Activated T-helper 1 cell treated with anti-CD3 and anti-CD28 coated beads, Interleukin-2, amount 50 U/mL, for 16 hours (primary cell): ENCODE measurements at places on chromosomes 7 and 10.

- no peak for DNase-seq
Observed at GRCh38 chr10:97003151-97003803, 171.2 kb downstream of the LCOR start.

DNA sequence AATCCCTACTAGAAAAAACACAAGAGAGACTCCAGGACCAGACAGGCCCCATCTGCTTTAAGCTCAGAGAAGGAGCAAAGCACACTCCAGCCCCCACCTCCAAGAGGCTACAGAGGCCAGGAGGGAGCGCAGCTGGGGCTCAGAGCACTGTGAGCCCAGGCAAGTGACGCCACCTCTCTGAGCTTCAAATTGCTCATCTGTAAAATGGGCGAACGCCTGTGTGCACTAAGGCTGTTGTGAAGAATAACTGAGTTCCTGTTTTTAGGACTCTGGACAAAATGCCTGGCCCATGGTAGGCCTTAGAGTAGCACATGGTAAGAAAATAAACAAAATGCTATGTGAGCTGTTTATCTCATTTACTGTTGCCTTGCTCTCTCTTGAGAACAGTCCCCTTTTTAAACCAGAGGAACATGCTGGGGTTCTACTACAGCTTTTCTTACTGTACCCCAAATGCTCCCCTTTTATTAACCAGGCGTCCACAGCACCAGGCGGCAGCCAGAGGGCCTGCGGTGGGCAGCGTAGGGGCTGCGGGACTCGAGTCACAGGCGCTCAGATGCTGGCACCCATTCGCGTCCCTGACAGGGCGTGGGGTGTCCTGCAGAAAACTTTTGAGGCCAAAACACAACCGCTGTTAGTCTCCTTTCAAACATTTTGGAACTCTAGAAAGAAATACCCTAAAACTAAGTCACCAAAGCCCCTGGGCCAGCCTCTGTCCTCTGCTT, 103.8 kb downstream of the TAX1BP1 start:
- no peak for DNase-seq

- no peak for DNase-seq
Observed at GRCh38 chr10:90318659-90319058, 539.2 kb downstream of the HTR7 start.

DNA sequence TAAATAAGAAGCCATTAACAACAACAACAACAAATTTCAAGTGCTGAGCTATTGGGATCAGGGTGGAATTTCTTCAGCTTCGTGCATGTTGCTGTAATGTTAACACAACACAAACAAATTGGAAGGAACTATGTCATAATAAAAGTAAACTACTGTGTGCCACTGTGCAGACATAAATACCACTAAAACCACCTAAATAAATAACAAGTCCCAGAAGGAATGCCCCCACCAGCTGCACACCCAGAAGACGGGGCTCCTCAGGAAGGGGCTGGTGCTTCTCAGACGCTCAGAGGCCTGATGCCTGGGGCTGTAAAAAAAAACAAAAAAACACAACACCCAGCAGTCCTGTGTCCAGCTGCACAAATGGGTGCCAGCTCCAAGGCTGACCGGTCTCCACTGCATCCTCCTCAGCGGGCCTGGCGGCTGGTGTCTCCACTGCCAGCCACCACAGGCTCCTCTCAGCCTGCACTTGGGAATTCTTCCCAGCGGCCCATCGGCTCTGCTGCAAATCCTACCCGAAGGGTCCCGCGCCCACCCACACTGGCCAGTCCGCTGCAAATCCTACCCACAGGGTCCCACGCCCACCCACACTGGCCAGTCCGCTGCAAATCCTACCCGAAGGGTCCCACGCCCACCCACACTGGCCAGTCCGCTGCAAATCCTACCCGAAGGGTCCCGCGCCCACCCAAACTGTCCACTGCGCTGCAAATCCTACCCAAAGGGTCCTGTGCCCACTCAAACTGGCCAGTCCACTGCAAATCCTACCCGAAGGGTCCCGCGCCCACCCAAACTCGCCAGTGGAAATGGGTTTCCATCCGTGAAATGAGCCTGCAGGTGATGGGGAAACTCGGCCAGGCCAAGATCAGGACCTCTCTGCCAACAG, 35.8 kb upstream of the DNAAF5 start:
- DNase-seq: no peak

- no peak for DNase-seq
Observed at GRCh38 chr7:12851841-12852240, 164.4 kb downstream of the ARL4A start.

GRCh38 chr7:1251796-1252539, 19.3 kb downstream of the UNCX start:
- DNase-seq: no peak

DNA sequence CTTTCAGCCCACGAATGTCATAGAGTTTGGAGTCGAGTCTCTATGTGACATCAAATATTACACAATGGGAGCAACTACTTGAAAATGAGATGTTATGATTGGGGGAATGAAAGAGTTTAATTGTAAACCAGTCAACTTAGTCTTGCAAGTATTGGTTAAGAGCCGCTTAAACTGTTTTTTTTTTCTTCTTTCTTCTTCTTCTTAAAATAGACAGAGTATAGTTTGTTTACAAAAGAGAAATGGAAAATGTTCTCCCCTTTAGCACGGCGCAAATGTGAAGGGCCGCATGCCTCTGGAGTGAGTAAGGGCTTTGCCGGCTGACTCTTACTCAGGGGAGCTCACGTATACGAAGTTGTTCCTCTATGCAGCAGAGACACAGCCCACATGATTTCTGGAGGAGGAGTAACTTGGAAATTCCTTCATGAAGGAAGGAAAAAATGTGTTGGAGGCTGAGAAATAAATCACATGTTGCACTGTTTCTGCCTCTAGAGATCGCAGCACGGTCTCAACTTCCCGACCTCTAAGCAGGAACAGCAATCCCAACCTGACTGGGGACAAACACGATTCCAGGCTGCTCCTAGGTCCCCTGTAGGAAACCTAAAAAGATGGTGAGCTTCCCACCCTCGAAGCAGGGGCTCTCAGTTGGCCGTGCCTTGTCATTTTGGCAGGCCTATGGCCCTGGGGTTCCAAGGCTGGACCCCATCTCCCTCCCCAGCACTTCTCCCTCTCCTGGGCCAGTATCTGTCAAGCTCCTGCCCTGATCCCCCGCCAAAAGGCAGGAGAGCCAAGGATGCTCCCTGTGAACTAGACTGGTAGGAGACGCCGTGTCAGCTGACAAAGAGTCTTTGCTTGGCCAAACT, 44.8 kb downstream of the MYOF start:
- DNase-seq: no peak
